Stimulated activated CD4-positive, alpha-beta T cell treated with anti-CD3 and anti-CD28 coated beads, Interleukin-1b, Interleukin-23, amount 100 ng/mL, for 1 hour (primary cell): ENCODE measurements at places on chromosomes 1 and 21.

DNA sequence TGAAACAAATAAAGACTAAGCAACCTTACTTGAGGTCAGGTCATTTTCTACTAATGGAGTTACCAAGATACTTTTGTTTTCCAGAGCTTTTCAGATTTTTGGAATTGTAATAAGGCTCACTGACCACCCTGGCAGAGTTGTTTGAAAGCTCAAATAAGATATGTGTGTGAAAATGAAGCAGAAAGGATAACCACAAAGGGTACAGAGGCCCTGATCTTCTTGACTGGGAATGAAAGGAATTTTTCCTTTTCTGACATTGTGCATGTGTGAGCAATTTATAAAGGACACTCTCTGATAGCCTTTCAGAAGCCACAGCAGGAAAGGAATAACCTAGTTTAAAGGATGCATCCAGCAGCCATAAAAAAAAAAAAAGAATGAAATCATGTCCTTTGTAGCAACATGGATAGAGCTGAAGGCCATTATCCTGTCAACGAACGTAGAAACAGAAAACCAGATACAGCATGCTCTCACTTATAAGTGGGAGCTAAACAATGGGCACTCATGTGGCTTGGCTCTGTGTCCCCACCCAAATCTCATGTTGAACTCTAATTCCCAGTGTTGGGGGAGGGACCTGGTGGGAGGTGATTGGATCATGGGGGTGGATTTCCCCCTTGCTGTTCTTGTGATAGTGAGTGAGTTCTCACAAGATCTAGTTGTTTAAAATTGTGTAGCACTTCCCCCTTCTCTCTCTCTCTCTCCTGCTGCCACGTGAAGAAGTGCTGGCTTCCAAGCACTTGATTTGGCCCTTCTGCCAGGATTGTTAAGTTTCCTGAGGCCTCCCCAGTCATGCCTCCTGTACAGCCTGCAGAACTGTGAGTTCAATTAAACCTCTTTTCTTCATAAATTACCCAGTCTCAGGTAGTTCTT is 3.1 kb upstream of the SRP9 start:
- no peak for DNase-seq

- DNase-seq: no peak
Observed at GRCh38 chr1:220207411-220207810, 64.8 kb downstream of the RAB3GAP2 start.

GRCh38 chr1:68233202-68233601 is 879 bp upstream of the WLS start:
- no peak for DNase-seq

GRCh38 chr21:27372381-27372780 is 405.5 kb upstream of the ADAMTS5 start:
- DNase-seq: no peak

- no peak for DNase-seq
Observed at GRCh38 chr1:6208723-6209660, 3.1 kb downstream of the RNF207 start.

DNA sequence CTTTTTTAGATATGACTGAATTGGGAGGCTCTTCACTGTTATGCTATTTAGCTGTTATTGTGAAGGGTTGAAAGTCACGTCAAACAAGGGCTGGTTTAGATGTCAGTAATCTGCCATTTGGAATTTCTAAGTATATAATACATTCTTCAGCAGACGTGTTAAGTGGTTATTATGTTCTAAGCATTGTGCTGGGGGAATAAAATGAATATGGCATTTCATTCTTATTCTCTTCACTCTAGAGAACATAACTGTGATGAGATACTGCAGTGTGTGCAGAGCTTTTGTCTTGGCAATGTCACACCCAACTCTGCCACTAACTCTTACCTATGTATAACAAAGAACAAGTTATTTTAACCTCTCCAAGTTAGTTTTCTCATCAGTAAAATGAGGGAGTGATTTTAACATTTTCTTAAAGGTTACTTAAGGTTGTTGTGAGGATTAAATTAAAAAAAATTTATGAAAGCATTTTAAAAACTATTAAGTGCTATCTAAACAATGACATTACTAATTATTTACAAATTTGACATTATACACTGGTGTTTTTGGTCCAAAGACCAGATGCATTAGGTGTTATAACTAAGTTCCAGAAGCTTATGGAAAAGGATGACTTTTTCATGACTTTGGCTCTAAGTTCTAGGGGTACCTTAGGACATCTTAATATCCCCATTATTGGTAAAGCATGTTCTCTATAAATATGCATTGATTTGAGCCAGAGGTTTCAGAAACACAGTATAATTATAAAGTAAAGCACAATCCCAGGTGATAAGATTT is 58.3 kb downstream of the SLC30A7 start:
- no peak for DNase-seq

GRCh38 chr1:178870944-178871343 is at the start of gene ANGPTL1:
ANGPTL1 (minus strand) TSS chr1:178871077; CDS start chr1:178865776, 5,301 bp downstream.
- no peak for DNase-seq

GRCh38 chr1:201845331-201846083 is 16.6 kb downstream of the IPO9 start:
- DNase-seq: no peak

- DNase-seq: no peak
Observed at GRCh38 chr1:101216623-101217022, 20.2 kb upstream of the S1PR1 start.

GRCh38 chr1:21811875-21812305 is at the start of gene LDLRAD2:
LDLRAD2 (plus strand) TSS chr1:21812265; CDS start chr1:21812452, 187 bp downstream.
- no peak for DNase-seq

GRCh38 chr1:29197590-29197924 is 15.9 kb upstream of the SRSF4 start:
- no peak for DNase-seq

DNA sequence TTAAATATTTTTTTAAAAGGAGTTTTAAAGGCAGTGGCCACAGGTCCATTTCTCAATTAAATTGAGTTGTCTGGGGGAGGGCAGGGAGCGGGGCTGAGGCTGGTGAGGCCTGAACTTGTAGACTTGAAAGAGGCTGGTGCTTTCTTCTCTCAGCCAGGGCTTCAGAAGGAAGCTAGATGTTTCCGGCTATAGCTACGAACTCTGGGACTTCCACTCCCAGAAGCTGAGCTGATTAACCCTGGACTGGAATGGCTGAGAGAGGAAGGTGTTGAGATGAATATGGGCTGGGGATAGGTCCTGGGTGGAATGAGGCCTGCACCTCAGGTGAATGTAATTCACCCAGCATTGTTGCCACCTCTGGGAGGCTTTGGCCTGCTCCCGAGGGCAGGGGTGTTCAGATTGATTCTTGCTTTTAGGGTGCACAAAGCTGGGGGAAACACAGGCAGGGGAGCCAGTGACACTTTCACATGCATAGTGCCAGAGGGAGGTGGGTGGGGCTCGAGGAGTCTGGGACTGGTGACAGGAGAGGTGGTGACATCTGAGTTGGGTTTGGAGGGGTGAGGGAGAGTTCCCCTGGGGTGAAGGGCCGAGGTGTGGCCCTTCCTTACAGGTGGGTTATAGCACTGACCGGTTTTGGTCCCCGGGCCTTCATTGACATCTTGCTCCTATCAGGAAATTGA is 18.2 kb downstream of the LDLRAP1 start:
- no peak for DNase-seq

GRCh38 chr1:110163591-110163990 is 13.3 kb downstream of the SLC6A17 start:
- no peak for DNase-seq

DNA sequence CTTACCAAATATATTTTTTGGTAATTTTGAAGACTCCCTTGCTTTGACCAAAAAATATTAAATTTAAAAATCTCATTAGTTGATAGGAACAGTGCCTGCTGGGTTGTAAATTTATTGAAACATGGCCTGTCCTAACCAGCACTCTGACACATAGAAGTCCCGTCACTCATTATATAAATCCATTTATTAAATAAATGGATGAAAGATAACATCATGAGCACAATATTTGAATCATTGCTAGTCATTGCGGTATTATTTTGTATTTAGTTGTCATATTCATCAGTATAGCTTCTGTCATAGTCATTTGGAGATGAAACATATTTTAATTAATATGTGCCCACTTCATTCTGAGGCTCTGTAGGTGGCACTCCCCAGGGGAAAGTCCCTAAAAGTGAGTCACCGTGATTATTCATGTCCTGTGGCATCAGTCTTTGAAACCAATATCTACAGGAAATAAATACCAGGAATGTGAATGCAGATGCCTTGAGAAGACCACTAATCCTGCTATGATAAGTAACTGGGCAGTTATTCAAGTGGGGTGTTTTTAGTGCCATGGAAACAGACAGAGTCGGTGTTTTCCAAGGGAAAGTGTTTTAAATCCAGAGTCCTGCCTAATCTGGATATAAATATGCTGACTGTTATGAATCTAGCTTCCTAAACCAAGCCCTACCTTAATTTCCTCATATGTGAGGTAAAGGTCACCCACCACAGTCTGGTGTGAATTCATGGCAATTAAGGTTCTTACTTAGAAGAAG is 302.0 kb downstream of the DUSP10 start:
- no peak for DNase-seq

DNA sequence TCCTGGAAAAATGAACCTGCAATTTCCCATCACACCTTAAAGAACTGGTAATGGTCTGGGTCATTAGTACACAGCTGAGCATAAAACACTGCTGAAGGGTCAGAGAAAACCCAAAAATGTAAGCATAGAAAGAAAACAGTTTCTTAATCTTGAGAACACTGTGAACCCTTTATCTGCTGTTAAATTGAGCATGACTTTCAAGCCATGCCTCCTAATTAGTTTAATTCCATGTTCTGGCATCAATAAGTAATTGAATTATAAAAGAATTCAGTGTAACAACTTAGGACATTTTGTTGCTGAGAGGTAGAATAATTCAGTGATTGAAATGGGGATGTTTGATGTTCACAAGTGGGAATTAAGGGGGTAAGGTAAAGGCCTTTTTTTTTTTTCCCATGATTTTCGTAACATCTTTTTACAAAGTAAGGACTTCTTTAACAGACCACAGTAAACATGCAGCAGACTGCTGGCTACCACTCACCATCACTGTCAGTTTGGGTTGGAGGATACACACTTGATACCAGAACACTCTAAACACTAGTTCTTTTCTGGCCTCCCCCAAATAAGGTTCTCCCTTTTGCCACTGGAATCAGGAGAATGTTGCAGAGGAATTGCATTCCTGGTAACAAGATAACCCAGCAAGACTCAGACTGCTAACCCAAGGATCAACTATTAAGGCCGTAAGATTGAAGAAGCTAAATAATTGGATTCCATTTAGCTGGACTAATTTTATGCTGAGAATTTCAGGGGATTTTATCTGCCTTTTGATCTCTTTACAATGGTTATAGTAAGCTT is 3.0 kb downstream of the RWDD3 start:
- DNase-seq: no peak

DNA sequence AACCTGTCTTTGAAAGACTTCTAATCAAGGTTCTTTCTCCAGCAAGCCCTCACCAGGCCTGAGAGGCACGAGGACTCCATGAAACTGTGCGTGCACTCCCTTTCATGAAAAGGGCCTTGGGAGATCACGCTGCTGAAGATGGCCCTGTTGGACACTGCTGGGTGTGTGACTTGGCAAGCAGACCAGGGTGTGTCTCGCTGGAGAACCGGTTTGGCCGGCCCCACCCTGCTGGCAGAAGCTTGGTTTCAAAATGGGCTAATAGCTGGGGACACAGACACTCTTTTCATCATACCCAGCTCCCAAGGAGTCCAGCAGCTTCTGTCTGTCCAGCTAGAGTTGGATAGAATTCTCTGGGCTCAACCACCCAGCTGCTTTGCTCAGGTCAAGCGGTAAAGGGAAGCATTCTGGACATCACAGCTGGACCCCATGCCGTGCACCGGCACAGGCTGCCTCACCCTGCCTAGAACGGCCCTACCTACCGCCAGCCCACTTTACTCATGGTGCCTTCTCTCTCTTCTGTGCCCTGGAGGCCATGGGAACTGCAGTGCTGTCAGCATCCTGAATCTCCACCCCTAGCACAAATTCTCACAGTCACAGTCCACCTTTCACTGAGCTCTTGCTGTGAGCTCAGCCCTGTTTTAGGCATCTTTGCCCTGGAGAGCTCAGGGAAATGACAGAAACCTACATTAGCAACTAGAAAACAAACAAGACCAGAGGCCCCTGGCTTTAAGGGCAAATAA is 24.6 kb downstream of the PKP1 start:
- DNase-seq: no peak

GRCh38 chr1:172897738-172898137 is 153.0 kb downstream of the TNFSF18 start:
- DNase-seq: no peak

DNA sequence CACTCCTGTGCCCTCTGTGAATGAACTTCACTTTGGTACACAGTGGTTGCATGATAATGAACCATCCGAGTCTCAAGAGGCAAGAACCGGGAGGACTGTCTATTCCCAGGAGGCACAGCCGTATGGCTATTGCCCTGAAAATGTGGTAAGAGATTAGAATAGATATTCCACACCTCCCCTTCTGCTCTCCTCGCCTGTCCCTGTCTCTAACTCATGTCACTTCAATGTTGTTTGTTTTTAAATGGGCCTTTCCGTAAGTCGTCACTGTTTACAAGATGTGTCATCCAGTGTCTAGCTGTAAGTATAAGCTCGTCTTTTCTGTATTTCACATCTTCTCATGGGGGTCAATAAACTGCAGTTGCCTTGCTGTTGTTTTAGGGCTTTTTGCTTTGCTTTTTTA is 122.2 kb downstream of the PATJ start:
- no peak for DNase-seq

DNA sequence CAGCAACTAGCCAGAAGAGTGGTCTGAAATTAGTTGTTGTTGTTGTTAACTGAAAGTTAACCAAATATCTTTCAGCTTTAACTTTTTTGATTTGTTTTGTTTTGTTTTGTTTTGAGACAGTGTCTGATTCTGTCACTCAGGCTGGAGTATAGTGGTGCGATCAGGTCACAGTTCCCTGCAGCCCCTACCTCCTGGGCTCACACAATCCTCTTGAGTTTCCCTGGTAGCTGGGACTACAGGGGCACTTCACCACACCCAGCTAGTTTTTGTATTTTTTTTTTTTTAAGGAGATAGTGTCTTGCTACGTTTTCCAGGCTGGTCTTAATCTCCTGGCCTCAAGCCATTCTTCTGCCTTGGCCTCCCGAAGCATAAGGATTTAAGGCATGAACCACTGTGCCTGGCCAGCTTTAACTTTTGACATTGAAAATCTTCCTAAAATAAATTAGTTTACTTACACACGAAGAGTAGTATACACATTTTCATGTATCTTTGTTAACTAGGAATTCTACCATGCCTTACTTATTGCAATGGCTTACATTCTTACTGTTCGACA is 45.0 kb downstream of the GNG12 start:
- DNase-seq: no peak
